Stimulated activated CD4-positive, alpha-beta T cell treated with anti-CD3 and anti-CD28 coated beads, Interleukin-2, amount 100 ng/mL, for 48 hours (primary cell): ENCODE measurements at places on chromosomes 16 and 17.

DNA sequence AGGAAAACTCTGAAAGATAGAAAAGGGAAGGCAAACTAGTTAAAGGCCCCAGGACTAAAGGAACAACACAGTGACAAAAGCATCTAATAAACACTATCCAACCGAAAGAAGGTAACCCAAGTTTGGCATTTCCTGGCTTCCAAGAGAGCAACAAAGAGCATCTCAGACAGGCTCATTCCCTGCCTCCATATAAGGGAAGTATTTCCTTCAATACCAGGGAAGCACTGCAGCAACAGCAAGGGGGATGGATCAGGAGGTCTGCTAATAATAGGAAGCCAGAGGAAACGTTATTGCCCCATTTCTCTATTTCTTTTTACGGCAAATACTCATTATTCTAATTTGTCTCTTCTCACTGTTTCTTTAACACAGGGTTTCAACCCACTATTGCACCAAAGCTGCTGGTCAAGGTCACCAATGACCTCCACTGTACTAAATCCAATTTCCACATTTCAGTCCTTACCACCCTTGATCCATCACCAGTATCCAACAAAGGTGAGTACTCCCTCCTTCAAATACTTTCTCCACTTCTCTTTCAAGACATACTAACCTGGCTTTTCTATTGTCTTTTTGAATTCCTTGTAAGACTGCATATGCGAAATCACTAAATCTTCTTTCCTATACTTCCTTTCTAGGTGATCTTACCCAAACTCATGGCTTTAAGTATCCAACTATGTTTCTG is 86.1 kb downstream of the KANSL1 start:
- no peak for DNase-seq

GRCh38 chr16:83915081-83915480 is 16.2 kb downstream of the MLYCD start:
- DNase-seq: no peak

- no peak for DNase-seq
Observed at GRCh38 chr16:66169817-66170216, 196.7 kb upstream of the CDH5 start.

- no peak for DNase-seq
Observed at GRCh38 chr17:38600906-38601305, 4.8 kb downstream of the SRCIN1 start.

- no peak for DNase-seq
Observed at GRCh38 chr16:57661936-57662906, 5.9 kb upstream of the ADGRG3 start.

GRCh38 chr16:17555176-17555575 is 84.4 kb upstream of the XYLT1 start:
- no peak for DNase-seq
